ENCODE measurements at places on chromosomes 4 and X.

GRCh38 chr4:6225469-6225868 lies 25.1 kb upstream of the JAKMIP1 start:
- DNase-seq = no peak

- DNase-seq = peak; percentile 16
Observed at GRCh38 chr4:83212041-83212851, 72.4 kb downstream of the COQ2 start.

GRCh38 chrX:3527811-3528210 lies 181.4 kb upstream of the MXRA5 start:
- no peak for DNase-seq

DNA sequence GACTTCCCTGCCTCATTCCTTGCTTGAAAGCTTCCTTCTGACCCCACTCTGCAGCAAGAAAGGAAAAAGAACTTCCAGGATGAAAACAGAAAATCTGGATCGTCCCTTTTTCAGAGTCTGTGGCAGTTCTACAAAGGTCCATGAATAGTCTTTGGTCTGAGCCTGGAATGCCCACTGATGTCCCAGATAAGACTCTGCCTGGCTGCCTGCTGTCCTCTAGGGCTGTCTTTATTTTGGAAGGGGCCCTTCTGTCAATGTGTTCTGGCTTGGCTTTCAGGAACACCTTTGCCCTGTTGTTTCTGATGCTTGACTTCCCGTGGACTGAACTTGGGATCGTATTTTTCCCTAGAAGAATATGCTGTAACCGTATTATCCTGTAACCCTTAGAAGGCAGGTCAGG lies 114.7 kb upstream of the LNX1 start:
- no peak for DNase-seq

GRCh38 chr4:147786031-147786430 lies 54.1 kb downstream of the ARHGAP10 start:
- no peak for DNase-seq

DNA sequence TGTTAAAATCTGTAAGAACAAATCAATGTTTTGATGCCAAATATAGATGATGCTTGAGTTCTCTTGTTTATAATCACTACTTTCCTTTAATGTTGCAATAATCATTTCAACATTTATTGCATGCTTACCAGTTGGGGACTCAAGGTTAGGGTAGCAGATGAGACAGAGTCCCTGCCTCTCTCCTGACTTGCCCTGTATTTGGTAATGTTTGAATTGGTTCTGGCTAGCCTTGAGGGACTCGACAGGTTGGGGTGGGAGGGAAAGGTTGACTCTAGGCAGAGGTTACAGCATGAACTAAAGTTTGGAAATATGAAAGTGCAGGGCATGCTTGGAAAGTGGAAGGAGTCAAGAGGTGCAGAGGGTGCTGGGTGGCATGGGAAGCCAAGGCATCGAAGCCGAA lies 2.0 kb downstream of the SEC24B start:
- no peak for DNase-seq

- no peak for DNase-seq
Observed at GRCh38 chr4:8547108-8547911, 32.9 kb upstream of the GPR78 start.

DNA sequence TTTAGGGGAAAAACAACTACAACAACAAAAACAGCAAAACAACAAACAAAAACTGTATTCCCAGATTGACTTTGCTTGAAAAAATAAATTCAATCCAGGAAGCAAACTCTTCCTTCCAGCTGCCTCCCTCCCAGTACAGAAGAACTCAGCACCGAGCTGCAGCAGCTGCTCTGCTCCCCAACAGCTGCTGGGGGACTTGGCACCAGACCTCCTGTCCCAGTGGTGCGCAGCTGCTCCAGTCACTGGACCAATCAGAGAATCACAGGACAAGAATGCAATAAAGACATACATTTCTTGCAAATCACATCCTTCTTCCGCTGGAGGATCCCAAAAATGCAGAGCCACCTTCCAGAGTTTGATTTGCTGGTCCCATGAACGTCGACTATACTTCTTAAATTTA lies 11.8 kb upstream of the FAM53A start:
- no peak for DNase-seq

DNA sequence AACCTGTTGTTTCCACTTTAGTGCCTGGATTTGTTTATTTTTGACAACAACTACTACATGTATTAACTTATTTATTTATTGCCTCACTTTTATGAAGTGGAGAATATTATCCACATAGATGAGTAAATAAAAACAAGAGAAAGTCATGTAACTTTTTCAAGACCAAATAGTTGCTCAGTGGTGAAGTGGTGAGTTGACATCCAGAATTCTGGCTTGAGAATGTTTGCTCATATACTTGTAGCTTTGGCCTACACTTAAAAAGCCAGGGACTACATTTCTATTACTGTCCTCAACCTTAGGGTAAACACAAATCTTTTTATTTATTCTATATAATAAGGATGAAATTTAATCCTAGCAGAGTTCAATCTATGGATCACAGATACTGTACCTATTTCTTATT lies 47.7 kb upstream of the GALNTL6 start:
- DNase-seq = no peak

- DNase-seq = no peak
Observed at GRCh38 chrX:129771266-129771995, 8.3 kb upstream of the SASH3 start.

- DNase-seq = no peak
Observed at GRCh38 chr4:89439533-89439932, 131.9 kb upstream of the GPRIN3 start.

GRCh38 chr4:23423540-23423939 lies 466.3 kb downstream of the PPARGC1A start:
- no peak for DNase-seq

DNA sequence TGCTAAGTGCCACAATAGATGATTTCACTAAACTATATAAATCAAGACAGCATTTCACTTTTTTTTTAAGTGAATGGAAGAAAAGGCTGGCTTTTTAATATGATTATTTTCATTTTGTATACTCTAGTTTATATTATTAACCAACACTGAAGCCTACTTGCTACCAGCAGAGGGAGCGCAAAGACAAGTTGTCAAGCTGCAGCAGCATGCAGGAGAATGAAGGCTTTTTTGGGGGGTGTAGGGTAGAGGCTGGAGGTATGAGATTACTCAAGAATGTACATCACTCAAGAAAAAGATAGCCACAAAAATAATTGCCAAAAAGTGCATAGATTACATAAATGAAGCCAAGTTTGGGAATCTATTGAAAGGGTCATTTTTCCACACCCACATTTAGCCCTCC lies 519.5 kb downstream of the FGF13 start:
- DNase-seq = no peak

GRCh38 chrX:153685156-153685536 lies 2.6 kb upstream of the SLC6A8 start:
- DNase-seq = no peak

DNA sequence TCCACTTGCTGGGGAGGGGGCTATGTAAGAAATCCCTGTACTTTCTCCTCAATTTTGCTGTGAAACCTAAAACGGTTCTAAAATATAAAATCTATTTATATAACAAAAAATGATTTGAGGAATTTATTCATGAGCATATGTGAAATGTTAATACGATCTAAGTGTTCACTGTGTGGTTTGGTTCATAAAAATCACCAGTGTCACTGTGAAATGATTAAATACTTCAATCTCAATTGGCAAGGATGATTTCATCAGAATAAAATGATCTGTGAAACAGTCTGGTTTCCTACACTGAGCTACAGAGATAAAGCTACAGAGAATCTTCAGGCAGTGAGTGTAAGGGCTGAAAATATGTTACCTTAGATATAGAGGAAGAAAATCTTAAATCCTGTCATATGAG lies 153.4 kb downstream of the GPM6A start:
- no peak for DNase-seq

- no peak for DNase-seq
Observed at GRCh38 chr4:34412233-34412632, 1832.1 kb downstream of the ARAP2 start.

DNA sequence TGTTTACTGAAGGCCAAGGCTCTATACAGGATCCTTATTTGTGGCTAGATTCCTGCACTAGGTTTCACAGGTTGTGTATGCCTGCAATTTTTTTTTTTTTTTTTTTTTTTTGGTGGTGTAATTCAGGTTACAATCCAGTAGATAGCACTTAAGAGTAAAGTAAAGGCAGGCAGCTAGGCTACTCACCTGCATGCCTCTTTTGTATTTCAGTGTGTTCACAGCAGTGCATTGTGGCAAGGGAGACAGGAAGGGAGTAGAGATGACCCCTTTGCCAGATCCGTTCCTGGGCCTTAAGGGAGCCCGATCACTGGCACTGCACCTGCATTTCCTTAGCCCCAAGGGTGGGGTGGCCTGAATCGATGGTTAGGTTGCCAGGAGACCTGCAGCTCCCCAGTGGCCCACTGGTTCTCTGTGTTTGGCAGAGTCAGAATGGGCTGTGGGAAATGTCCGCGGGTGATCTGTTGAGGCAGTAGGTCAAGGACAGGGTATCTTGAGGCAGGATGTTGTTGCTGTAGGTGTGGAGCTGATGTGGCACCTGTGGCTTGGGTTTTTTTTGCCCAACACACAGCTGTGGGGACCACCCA lies 374.9 kb upstream of the AADAT start:
- no peak for DNase-seq

- DNase-seq = no peak
Observed at GRCh38 chr4:6694177-6694901, 661 bp downstream of the S100P start.

DNA sequence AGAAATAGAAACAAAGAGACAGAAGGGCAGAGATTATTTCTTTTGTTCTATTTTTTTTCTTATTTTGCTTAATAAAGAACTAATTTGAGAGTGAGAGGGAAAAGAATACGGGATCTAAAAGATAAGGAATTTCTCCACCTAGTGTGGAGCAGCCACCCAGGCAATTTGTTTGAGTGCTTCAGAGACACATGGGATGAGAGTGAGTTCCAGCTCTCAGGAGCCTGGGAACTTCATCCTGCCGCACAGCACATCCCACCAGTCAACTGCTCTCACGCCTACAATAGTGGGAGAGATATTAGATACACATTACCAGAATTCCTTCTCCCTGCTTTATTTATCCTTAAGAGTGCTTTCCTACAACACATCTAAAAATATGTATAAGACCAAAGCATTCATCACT lies 946.4 kb downstream of the PDHA2 start:
- no peak for DNase-seq

- no peak for DNase-seq
Observed at GRCh38 chr4:155745984-155746383, 12.8 kb upstream of the GUCY1B1 start.

GRCh38 chr4:153528705-153529485 lies 62.7 kb downstream of the TMEM131L start:
- no peak for DNase-seq

- no peak for DNase-seq
Observed at GRCh38 chrX:126550816-126551215, 1.8 kb downstream of the DCAF12L1 start.

GRCh38 chrX:17737986-17738713 lies 857 bp downstream of the SCML1 start:
- peak; percentile 14 for DNase-seq

GRCh38 chr4:139767168-139767567 lies 101.5 kb downstream of the MGST2 start:
- no peak for DNase-seq

DNA sequence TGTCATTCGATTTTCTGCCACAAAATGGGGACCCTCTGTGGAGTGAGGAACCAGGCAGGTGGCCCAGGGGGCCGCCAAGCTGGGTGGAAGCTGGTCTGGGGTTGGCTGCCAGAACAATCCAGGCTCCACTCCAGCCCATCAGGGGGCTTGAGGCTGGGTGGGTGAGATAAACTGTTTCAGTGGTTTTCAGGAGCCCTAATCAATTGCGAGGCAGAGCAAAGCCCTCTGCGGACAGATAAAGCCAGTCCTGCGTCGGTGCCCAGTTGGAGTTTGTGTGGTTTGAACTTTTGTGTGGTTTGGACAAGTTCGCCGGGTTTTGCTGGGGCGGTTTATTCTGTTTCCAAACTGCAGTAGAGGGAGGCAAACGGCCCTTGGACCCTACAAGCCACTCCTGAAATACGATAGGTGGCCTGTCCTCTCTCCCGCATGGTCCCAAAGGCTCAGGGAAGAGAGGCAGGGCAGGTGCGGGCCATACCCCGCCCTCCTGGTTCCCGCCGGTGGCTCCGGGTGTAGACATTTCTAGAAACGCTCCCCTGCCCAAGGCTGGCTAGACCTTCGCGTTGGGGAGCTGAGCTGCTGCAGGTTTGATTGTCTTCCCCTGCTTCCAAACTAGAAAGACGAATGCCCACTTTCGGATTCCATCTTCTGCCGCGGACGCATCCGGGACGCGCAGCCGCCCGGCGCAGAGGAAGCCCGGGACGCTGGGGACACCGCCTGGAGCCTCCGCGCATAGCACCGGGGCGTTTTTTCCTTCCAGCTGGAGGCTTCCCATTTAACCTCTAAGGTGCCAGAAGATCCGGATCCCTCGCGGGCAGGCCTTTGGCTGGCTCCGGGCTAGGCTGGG lies 169.0 kb upstream of the BCOR start:
- DNase-seq = peak; percentile 35

DNA sequence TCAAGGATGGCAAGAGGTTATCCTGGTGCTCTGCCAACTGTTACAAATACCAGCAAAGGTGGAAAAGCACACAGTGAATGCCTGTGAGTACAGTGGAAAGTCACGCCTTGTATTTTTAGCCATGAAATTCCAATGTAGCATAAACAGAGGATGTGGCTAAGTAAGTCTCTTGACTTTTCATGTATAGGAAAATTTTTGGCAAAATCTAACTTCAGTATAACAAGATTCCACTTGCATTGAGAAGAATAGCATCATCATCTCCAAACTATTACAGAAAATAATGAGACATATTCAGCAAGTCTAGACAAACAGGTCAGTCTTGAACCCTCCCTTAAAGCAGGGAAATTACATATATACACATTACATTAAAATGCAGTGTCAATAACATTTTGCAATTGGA lies 7.9 kb downstream of the SLC10A6 start:
- no peak for DNase-seq

GRCh38 chr4:135123632-135124031 lies 922.0 kb upstream of the PABPC4L start:
- DNase-seq = no peak

DNA sequence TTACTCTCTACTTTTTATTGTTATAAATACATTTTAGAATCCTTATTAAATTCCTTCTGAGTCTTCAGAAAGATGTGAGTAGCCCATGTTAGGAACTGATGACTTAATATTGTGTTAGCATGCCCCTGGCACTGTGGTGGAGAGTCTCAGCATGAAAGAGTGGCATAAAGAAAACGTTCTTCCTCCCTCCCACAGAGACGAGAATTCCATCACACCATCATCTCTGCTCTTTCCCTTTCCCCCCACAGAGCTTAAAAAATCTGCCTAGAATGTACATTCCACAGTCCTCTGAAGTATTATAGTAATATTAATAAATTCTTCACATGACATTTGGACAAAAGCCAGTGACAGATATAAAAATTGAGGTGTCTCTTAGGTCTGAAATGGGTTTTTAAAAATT lies 117.8 kb upstream of the DKK2 start:
- DNase-seq = no peak

GRCh38 chrX:153226344-153227185 lies 47.5 kb downstream of the MAGEA1 start:
- DNase-seq = no peak

DNA sequence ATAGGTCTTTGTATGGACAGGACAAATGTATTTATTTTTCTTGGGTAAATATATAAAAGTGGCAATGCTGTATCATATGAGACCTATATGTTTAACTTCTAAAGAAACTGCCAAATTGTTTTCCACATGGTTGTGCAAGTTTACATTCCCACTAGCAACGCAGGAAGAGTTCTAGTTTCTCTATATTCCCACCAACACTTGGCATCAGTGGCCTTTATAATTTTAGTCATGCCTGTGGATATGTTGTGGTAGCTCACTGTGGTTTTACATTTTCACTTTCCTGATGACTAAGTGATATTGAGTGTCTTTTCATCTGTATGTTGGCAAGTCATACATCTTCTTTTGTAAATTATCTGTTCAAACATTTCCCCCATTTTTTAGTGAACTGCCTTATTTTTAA lies 126.0 kb downstream of the EMCN start:
- DNase-seq = no peak
